ENCODE measurements at places on chromosomes 1 and 21.

GRCh38 chr1:201465698-201466290 lies 3.2 kb downstream of the PHLDA3 start:
- DNase-seq, result no peak

DNA sequence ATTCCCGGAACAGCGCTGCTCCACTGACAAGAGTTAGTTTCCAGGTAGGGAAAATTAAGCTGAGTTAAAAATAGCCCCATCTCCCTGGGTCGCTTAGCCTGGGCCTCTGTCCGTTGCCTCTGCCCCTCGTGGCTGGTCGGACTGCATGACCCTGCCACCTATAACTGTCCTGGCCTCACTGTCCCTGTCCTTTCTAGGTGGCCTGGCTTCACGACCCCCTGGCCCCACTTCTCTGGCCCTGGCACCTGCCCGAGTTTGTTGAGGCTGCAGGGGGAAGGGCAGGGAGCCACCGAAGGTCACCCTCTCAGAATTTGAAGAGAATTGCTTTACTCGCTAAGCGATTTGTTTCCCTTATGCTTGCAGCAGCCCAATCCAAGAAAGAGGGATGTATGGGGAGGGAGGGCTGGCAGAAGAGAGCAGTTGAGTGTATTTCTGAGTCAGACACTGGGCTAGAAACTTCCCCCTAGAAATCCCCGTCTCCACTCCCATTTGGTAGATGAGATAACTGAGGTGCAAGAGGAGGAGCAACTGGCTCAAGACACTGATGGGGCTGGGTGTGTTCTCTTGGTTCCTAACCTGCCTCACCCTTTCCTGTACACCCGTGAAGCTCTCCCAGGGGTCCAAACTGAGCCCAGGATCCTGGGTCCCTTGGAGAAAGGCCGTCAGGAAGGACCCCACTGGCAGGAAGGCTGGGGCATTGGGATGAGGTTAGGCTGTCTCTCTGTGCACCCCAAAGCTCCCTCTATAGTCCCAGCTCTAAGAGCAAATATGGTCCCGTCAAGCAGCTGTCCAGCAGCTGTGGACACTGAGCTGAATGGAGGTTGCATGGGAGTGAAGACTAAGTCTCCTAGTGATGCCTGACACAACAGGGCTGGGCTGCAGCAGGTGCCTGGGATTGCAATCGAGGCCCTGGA lies 2.9 kb upstream of the EDN2 start:
- DNase-seq, result peak; percentile 76

- DNase-seq, result no peak
Observed at GRCh38 chr1:156392452-156392853, 23.4 kb downstream of the RHBG start.

DNA sequence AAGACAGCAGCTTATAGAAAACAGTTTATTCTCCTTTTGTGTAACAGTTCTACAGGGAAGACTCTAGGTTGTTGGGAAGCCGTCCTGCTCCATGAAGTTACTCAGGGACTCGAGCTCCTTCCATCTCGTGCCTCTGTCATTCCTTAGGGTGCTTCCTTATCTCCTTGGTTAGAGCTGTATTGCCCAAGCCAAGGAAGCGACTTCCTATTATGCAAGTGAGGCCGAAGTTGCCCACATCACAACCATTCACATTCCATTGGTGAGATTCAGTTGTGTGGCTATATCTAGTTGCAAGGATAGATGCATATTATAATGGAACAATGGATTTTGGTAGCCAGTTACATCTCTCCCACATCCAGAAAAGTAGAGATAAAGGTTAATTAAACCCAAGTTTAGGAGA lies 9.0 kb downstream of the GSTM5 start:
- DNase-seq, result no peak

DNA sequence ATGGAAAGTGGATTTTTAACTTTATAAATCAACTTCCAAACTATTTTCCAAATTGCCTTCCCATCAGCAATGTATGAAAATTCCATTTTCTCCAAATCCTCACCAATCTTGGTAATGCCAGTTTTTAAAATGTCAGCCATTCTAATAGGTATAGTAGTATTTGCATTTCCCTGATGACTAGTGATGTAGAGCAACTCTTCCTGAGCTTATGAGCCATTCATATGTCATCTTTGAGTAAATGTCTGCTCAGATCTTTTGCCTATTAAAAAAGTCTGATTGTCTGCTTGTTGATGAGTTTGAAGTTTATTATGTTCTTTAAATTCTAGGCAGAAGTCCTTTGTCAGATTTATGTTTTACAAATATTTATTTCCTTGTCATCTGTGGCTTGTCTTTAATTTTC lies 54.7 kb downstream of the KDM1A start:
- no peak for DNase-seq

DNA sequence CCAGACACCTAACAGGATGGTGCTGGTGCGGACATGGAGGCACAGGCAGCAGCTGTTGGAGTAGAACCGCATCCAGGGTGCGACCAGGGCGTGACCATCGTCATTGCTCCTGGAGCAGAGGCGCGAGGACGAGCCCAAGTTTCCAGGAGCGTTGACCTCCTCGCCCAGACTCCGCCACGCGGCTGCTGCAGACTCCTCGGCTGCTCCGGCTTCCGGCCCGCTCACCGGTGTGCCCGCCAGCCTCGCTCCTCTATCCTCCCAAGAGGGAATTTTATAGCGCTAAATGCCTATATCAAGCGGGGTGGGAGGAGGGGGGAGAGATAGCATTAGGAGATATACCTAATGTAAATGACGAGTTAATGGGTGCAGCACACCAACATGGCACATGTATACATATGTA lies 5.3 kb upstream of the S100A12 start:
- DNase-seq, result no peak

GRCh38 chr1:47682786-47683350 lies 245.0 kb downstream of the FOXD2 start:
- DNase-seq, result no peak

DNA sequence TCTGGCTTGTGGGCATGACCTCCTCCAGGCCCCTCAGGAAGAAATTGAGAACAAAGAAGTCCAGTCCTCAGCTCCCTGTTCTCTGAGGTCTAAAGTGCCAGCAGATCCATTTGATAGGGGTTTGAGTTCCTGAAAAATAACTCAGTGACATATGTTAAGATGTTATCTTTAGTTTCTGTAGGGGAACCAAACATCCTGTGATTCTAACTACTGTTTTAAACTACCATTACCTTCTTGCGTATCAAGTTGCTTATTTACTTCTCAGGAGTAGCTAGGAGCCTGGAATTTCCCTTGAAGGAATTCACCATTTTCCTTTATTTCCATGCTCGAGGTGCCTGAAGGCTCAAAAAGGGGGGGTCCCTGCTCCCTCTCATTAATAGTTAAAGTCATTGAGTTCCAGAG lies 18.8 kb upstream of the LIN9 start:
- no peak for DNase-seq

DNA sequence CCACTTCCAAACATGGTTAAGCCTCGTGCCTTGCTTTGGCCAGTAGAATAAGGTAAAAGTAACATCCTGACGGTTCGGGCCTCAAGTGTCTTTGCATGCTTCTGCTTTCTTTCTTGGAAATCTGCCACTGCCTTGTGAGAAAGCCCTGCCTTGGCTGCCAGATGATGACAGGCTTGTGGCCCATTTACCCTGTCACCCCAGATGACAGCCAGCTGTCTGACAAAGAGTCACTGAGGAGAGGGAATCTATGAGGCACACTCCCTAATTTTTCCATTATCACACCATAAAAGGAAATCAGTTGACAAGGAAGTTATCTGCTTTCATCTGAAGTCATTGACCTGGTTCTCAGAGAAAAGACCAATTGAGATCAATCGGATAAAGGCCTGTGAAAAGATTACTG lies 199.8 kb downstream of the USH2A start:
- peak; percentile 6 for DNase-seq

DNA sequence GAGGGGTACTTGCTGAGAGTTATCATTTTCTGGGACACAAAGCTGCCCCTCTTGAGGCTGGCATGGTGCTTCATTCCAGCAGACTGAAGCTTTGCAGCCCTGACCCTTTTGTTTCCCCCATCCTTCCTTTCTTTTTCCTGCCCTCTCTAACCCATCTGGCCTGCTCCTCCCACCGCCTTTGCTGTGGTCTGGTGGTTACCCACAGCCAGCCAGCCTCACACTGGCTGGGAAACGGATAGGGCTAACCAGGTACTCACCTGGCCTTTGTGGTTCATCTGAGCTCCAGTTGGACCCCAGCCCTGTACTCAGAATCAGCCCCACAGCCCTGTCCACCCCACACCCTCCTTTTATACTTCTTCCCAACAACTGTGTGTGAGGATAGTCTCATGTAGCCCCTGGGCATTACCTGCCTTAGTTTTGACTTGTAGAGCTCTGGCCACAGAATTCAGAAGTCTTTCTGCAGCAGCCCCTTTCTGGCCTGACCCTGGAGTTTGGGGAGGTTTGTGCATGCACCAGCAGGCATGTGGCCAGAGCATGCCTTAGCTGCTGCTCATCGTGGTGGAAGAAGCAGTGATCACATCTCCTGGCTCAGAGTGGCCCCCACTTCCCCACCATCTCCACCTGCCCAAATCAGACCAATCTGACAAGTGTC lies 138.0 kb downstream of the TRABD2B start:
- no peak for DNase-seq

- no peak for DNase-seq
Observed at GRCh38 chr1:80250573-80251168, 1244.1 kb upstream of the ADGRL4 start.

- DNase-seq, result peak; percentile 25
Observed at GRCh38 chr1:212218911-212219310, 66.3 kb upstream of the PPP2R5A start.

- DNase-seq, result no peak
Observed at GRCh38 chr1:116006486-116006964, 30.2 kb downstream of the SLC22A15 start.

- DNase-seq, result no peak
Observed at GRCh38 chr1:1827089-1827848, 49.0 kb upstream of the NADK start.

DNA sequence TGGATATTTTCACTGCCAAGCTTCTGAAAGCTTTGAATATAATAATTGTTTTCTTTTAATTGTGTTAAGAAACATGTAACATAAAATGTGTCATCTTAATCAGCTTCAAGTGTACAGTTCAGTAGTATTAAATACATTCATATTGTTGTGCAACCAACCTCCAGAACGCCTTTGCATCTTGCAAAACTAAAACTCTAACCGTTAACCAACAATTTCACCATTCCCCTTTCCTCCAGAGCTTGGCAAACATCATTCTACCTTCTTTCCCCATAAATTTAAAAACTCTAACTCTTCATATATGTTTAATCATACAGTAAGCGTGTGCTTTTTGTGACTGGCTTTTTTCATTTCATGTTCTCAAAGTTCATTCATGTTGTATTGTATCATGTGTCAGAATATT lies 2.1 kb downstream of the MNDA start:
- peak; percentile 12 for DNase-seq

GRCh38 chr1:217193151-217193550 lies 437.7 kb downstream of the GPATCH2 start:
- DNase-seq, result no peak

DNA sequence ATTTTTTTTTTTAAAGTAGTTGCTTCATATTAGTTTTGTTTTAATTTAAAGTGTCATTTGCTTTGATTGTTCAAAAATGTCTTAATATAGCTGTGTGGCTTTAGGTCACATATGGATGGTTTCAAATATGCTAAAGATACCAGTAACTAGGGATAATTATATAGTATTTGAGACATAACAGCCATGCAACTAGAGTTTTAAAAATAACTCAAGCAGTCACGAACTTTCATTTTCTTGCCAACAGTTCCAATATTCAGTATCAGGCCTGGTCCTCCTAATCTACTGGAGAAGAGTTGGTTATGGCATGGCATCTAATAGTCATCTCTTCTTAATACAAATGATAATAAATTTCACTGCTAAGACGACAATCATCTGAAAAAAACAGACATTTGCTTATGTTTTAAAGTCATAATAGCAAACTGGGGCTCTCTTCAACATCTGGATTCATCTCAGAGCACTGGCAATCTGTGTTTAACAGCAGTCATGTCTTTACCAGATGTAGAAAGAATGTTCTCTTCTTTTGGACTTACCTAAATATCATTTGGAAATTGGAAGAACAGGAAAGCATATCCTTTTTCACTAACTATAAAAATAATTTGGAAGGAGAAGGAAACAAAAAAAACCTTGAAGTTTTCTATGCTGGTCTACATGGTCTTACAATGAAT lies 24.1 kb upstream of the A3GALT2 start:
- no peak for DNase-seq

- DNase-seq, result no peak
Observed at GRCh38 chr21:45108034-45108790, 33.8 kb downstream of the ADARB1 start.

GRCh38 chr1:84379917-84380180 lies 18.4 kb upstream of the DNASE2B start:
- no peak for DNase-seq

DNA sequence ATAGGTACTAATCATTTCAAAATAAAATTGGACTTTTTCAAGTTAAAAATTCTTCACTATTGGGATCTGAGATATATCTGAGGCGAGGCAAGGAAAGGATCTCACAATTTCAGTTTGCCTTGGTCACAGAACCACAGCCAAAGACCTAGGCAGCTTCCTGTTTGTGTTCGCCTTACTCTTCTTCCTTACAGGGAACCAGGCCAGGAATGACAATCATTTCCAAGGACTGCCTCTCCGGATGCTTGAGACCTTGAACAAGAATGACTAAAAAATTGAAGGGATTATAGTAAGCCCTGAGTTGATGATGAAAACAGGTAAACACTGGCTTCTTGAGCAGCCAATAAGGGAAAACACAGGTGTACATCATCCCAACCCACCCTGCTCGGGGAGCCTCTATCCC lies 35.2 kb upstream of the SERBP1 start:
- DNase-seq, result no peak

DNA sequence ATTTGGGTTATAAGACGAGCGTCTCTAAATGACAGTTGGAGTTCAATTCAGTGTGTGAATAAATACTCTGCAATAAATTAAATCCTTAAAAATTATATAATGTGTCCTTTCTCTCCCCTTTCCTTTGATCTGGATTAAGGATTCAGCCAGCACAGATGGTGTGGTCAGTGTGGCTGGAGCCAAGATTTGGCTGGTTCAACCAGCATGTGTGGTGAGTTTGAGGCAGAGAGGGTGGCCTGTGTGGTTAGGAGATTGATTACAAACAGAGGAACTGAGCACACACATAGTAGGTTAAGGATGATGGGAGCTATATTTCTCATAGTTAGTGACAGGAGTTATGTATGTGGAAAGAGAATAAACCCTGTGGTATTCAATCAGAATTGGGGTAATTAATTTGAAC lies 14.2 kb upstream of the AMIGO1 start:
- no peak for DNase-seq
